ENCODE measurements at places on chromosomes 16 and 17.

GRCh38 chr17:59533694-59534093 is 31.7 kb upstream of the DHX40 start:
- no peak for DNase-seq

GRCh38 chr17:36923814-36924221 is 13.5 kb upstream of the LHX1 start:
- no peak for DNase-seq

DNA sequence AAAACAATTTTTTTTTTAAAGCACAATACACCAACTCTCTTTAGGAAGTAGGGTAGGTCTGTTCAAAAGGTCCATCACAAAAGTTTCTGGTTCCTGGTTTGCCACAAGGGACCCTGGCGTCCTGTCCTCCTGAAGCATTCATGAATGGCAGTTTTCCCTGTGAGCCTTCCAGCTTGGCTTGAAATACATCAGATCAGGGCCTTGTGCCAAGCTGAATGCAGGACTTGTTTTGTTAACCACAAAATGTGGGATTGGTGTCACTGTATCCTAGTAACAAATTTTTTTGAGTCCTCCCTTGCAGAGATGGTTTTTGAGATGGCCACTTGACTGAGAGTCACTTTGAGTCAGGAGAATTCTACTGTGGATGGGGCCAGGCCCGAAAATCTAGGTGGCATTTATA is 3.9 kb downstream of the GNAO1 start:
- no peak for DNase-seq

GRCh38 chr17:2025220-2025621 is at the start of gene RTN4RL1:
TSS of gene RTN4RL1 (minus strand) at chr17:2025334. CDS start at chr17:2024865, 469 bp downstream.
- DNase-seq: peak; percentile 95

DNA sequence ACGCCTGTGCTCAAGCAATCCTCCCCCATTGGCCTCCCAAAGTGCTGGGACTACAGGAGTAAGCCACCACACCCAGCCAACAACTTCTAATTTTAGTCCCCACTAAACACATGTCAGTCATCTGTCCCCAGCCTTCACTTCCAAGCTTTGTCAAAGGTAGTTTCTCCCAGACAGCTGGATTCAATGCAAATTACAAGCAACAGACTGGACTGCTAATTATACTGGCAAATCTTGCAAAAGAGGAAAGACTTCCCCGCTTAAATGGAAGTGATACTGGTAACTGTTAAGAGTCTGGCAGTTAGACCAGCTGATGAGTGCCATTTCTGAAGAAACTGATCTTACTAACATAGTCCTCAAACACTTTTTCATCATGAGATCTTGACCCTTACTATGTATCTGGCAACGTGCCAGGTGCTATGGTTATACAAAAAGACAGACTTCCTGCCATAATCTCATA is 8.2 kb upstream of the GGA2 start:
- DNase-seq: peak; percentile 14

Data from NCI-H82 (cell line).